ENCODE measurements at places on chromosomes 5 and 9.
A peak's percentile ranks its signal among the peaks of the same experiment; 100 is the strongest.

DNA sequence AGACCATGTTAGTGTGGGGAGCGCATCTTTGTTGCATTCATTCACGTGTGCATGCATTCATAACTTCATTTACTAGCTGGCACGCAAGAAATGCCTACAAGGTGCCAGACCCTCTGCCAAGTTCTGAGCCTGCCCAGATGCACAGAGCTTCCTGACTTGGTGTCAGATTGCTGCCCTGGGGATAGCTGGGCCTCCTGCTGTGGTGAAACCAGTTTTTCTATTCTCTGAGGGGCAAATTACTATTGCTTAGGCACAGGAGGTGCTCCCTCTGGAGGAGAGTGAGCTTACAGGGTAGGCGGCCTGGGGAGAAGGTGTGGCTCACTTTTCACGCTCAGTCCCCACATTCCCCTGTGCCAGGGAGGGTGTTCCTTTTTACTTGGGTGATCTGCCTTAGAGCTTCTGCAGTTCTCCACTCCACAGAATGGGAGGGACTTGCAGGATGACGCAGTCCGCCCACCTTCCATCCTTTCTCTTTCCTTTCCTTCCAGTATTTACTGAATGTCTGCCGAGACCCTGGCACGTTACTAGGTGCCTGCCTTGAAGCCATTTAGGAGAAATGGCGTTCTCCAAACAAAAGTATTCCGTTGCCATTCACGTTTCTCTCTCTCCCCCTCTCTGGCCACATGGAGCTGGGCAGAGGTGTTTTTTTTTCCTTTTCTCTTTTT, 27.9 kb upstream of the CTNNA1 start:
- no peaks in the 10 kb centered on the region for H3K36me3 ChIP-seq
- no peak overlapping the region for H3K4me3 ChIP-seq
- H3K4me1 ChIP-seq, result peaks cover 9% of the 10 kb centered on the region
- DNase-seq, result peak; percentile 97
- H3K27ac ChIP-seq, result no peak overlapping the region
- H3K27me3 ChIP-seq, result no peaks in the 10 kb centered on the region

DNA sequence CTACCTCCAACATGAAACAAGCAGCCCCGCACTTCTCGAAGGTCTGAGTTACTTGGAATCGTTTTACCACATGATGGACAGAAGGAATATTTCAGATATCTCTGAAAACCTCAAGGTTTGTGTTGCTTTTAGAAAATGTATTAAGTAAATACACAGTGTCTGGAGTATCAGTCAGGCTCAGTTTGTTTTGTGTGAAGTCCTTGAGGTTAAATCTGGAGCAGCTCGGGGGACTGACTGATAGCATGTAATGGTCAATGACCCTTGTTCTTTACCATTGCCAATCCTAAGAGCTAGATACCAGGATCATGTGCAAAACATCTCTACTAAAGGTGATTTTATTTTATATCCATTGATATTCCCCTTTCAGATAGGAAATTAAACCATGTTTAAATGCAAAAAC, 26.9 kb upstream of the LNPEP start:
- H3K4me3 ChIP-seq, result no peak overlapping the region
- no peaks in the 10 kb centered on the region for H3K36me3 ChIP-seq
- DNase-seq, result no peak
- H3K4me1 ChIP-seq, result no peaks in the 10 kb centered on the region
- H3K27ac ChIP-seq, result no peak overlapping the region

GRCh38 chr9:93268551-93269314, 84.8 kb downstream of the WNK2 start:
- H3K4me3 ChIP-seq, result no peak overlapping the region
- no peaks in the 10 kb centered on the region for H3K36me3 ChIP-seq
- H3K4me1 ChIP-seq, result no peaks in the 10 kb centered on the region

- DNase-seq, result no peak
- H3K4me1 ChIP-seq, result peaks cover 48% of the 10 kb centered on the region
- H3K4me3 ChIP-seq, result no peak overlapping the region
- peaks cover 9% of the 10 kb centered on the region for H3K36me3 ChIP-seq
- no peaks in the 10 kb centered on the region for H3K27me3 ChIP-seq
Observed at GRCh38 chr5:157542282-157543000, 33.1 kb downstream of the ADAM19 start.

DNA sequence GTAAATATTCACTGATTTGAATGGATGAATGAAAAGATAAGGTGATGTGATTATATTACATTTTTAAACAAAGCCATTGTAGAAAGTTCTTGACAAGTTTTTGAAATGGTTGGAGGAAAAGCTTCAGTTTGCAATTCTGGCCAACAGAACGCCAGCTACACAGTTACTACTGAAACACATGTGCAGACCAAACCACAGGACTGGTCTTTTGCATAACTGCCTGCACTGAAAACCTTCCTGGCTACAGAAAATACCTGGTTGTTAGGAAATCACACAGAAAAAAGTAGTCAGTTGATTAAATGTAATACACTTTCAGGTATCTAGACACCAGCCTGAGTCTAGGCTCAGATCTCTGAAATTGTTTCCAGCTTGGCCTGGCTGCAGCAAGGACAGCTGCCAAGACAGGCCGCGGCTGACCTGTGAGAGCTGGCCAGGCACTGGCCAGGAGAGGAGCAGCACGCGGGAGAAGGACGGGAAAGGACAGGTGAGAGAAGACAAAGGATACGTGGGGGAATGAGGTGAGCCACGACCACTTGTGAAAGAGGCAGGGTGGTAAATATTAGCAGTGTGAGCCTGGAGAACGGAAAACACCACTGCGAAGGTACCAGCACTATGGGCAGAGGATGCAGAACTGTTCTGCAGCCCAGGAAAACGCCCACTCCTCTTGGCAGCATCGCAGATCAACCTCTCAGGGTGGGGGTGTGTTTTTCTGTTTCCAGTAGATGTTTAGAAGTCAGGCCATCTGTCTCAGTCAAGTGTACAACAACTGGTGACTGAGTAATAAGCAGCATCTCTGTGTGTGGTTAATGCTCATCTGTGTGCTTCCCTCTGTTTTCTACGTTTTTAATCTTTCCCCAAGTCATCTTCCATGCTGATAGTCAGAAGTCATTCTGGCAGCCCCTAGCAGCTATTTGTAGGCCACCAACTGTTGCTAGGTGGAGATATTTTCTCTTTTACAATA, 137.4 kb downstream of the SCAMP1 start:
- H3K27me3 ChIP-seq, result no peaks in the 10 kb centered on the region
- no peaks in the 10 kb centered on the region for H3K36me3 ChIP-seq
- H3K27ac ChIP-seq, result no peak overlapping the region
- no peak overlapping the region for H3K4me3 ChIP-seq
- DNase-seq, result no peak

- no peaks in the 10 kb centered on the region for H3K4me1 ChIP-seq
- DNase-seq, result no peak
- no peak overlapping the region for H3K4me3 ChIP-seq
- H3K27me3 ChIP-seq, result no peaks in the 10 kb centered on the region
Observed at GRCh38 chr5:55897905-55898304, 46.7 kb downstream of the IL31RA start.

DNA sequence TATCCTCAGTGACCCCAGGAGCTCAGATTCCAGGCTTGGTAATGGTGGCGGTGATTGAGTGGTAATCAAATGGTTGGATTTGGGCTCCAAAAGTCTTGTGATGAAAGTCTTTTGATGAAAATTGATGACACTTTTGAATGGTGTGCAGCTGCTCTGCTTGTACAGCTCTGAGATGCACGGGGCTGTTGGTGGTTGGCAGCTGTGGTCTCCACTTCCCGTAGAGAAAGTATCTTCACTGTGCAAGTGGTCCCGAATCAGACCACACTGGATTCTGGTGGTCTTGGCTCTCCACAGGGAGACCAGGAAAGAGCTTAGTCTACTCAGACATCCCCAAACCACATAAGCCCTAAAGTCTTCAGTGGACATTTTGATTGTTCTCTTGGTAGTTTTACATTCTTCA, 96.6 kb downstream of the MARCHF11 start:
- no peaks in the 10 kb centered on the region for H3K36me3 ChIP-seq
- H3K4me1 ChIP-seq, result peaks cover 3% of the 10 kb centered on the region
- no peak for DNase-seq
- no peaks in the 10 kb centered on the region for H3K27me3 ChIP-seq
- no peak overlapping the region for H3K4me3 ChIP-seq

GRCh38 chr5:147169901-147170300, 64.9 kb upstream of the STK32A start:
- no peaks in the 10 kb centered on the region for H3K4me1 ChIP-seq
- no peak overlapping the region for H3K27ac ChIP-seq
- H3K36me3 ChIP-seq, result no peaks in the 10 kb centered on the region
- H3K4me3 ChIP-seq, result no peak overlapping the region

GRCh38 chr9:6829536-6829935, 71.8 kb downstream of the KDM4C start:
- H3K4me1 ChIP-seq, result no peaks in the 10 kb centered on the region
- no peak for DNase-seq
- no peak overlapping the region for H3K4me3 ChIP-seq
- no peak overlapping the region for H3K27ac ChIP-seq
- no peaks in the 10 kb centered on the region for H3K36me3 ChIP-seq

DNA sequence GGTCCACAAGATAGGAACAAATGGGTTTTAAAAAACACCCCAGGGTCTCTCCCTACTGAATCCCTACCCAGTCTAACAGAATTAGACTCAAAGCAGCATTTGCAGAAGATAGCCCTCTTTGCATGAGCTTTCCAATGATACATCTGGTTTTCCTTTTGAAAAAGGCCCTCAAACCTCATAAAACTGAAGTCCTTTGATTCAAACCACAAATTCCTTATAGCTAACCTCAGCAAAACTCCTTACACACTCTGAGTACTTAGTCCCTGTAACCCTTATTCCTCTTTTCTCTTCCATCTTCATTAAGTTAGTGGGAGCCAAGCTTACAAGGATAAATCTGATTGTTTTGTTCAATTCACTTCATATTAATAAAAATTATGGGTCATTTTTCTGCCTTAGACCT, 90.5 kb upstream of the TNC start:
- H3K27me3 ChIP-seq, result no peaks in the 10 kb centered on the region
- no peak for DNase-seq
- no peak overlapping the region for H3K4me3 ChIP-seq
- peaks cover 7% of the 10 kb centered on the region for H3K4me1 ChIP-seq
- H3K27ac ChIP-seq, result no peak overlapping the region

Data from mesendoderm (in vitro differentiated cells).